ENCODE measurements at places on chromosomes 13 and 19.

DNA sequence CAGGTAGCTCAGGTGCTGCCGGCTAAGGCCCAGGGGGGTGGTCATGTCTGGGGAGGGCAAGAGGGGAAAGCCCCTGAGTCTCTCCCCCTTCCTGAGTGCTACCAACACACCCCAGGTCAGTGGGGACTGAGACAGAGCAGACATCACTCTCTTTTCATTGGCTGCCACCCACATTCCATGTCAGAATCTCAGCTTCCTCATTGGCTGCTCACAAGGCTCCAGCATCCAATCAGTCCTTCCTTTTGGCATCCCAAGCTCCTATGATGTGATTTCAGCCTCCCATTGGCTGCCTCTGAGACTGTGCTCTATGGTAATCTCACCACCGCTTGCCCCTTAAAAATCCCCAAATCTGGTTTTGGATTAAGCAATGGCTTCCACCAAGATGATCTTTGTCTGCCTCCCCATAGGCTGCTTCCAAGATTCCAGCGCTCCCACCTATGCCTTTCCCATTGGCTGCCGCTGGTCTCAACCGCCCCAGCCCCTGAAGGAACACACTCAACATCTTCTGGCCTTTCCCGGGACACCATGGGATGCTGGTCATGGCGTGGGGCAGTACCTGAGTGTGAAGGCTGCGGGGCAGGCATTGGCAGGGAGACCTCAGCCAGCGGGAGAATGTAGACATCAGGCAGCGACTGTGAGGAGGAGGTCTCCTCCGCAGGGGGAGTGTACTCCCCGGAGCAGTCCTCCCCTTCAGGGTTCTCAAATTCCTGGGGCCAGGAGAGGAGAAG, 2.0 kb downstream of the LMTK3 start:
- peaks cover 36% of the 10 kb centered on the region for H3K27me3 ChIP-seq
- no peak overlapping the region for H3K27ac ChIP-seq
- DNase-seq: no peak
- no peak overlapping the region for H3K4me3 ChIP-seq
- H3K4me1 ChIP-seq: peaks cover 22% of the 10 kb centered on the region

- H3K27me3 ChIP-seq: no peaks in the 10 kb centered on the region
- H3K27ac ChIP-seq: no peak overlapping the region
- DNase-seq: no peak
- no peaks in the 10 kb centered on the region for H3K36me3 ChIP-seq
- H3K4me3 ChIP-seq: no peak overlapping the region
These were observed 50.5 kb upstream of the MEDAG start for GRCh38 chr13:30855569-30855968.

GRCh38 chr19:47661161-47661560, 52.1 kb upstream of the EHD2 start:
- DNase-seq: no peak
- H3K27ac ChIP-seq: peak overlapping the region; percentile 38
- peaks cover 46% of the 10 kb centered on the region for H3K4me1 ChIP-seq
- no peaks in the 10 kb centered on the region for H3K36me3 ChIP-seq
- no peaks in the 10 kb centered on the region for H3K27me3 ChIP-seq

- no peaks in the 10 kb centered on the region for H3K27me3 ChIP-seq
- peak overlapping the region; percentile 60 for H3K4me3 ChIP-seq
- peak overlapping the region; percentile 69 for H3K27ac ChIP-seq
These were observed 26.9 kb downstream of the RFX1 start for GRCh38 chr19:13979244-13979615.

- no peak overlapping the region for H3K27ac ChIP-seq
- no peaks in the 10 kb centered on the region for H3K36me3 ChIP-seq
- no peak for DNase-seq
- H3K4me3 ChIP-seq: no peak overlapping the region
These were observed 151.4 kb downstream of the NALCN start for GRCh38 chr13:101264931-101265330.

DNA sequence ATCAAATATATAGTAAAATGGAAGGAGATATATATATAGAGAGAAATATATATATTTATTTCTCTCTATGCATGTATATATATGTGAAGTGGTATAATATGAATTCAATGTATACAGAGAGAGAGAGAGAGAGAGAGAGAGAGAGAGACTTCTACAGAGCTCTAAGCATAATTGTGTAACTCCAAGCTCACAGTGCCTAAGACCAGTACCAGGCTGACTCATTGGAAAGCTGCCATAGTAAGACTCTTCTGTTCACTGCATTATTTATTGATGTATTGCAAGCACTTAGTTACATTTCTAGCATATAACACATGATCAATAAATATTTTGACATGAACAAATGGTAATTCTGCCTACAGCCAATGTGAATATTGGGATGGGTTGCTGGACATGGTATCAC, 1734.7 kb downstream of the SLITRK1 start:
- DNase-seq: no peak
- H3K4me1 ChIP-seq: no peaks in the 10 kb centered on the region
- no peaks in the 10 kb centered on the region for H3K36me3 ChIP-seq
- H3K27ac ChIP-seq: no peak overlapping the region

GRCh38 chr13:31827707-31828106, 88.4 kb downstream of the RXFP2 start:
- H3K27me3 ChIP-seq: no peaks in the 10 kb centered on the region
- no peak overlapping the region for H3K27ac ChIP-seq
- no peak overlapping the region for H3K4me3 ChIP-seq

DNA sequence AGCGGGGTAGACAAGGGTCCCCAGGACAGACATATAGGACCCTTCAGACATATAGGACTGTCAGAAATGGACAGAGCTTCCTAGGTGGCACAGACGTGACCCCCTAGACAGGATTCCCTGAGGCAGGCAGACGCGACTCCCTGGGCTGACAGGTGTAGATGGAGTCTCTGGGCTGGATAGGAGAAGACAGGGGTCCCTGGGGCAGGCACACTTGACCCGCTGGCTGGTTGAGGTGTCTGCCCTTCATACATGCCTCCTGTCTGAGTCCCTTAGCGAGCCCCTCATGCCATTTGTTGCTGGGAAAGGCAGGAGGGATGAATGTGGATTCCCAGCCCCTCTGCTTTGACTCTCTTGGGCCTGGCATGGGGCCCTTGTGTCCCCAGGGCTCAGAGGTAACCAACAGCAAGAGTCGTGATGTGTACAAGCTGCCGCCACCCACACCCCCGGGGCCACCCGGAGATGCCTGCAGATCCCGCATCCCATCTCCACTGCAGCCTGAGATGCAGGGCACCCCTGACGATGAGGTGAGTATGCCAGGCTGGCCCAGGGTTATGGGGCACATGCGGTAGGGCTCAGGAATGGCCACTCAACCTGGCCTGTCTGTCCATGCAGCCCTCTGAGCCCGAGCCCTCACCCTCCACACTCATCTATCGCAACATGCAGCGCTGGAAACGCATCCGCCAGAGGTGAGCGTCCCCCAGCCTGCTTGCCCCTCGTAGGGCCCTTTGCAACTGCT, 3.0 kb downstream of the HSPB6 start:
- DNase-seq: no peak
- H3K4me3 ChIP-seq: no peak overlapping the region
- no peak overlapping the region for H3K27ac ChIP-seq
- peaks cover 25% of the 10 kb centered on the region for H3K36me3 ChIP-seq
- no peaks in the 10 kb centered on the region for H3K27me3 ChIP-seq

DNA sequence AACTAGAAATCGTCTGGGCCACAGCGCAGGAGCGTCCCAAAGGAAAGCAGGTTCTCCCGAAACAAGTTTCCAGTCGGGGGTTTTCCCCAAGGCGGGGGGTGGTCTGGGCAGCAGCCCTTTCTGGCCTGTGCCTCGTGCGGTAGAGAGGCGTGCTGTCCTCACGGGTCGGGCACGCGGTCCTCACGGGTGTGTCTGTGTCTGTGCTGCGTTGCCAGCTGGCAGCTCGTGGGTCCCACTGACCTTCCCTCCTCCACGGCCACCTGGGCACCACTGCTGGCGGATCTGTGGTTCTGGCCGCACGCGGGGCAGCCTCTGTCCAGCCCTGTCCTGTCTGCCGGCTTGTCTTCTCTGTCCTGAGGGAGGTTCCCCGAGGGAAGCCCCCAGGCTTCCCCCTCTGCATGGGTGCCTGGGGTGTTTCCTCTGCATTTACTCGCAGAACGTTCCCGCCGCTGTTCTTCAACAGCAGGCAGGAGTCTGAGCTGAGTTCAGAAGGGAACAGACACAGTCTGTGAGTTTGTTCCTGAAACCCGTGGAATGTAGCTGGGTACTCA, 98.2 kb upstream of the MCF2L start:
- H3K4me1 ChIP-seq: no peaks in the 10 kb centered on the region
- no peak for DNase-seq
- H3K27ac ChIP-seq: no peak overlapping the region
- H3K27me3 ChIP-seq: no peaks in the 10 kb centered on the region

DNA sequence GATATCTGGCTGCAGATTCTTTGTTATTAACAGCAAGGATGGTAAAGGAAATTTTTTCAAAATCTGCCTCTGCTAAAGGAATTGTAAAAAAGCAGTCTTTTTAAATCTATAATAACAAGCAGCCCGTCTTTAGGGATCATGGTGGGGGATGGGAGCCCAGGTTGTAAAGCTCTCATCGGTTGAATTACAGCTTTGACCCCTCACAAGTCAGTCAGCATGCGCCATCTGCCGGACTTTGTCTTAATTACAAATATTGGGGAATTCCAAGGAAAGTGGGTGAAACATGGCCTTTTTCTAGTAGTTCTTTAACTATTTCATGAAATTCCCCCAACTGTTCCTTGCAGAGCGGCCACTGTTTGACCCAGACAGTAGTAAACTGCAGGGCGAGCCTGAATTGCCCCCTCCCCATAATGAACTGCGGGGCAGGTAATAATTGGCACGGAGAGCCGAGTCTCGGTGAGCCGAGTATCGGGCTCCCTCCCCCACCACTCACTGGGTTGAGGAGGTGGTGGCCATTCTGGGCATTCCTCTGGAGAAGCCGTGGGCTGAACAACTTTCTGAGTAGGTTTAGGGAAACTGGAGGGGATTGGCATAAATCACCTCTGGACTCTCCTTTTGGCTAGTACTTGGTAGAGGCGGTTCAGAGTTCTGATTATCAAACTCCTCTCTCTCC, 11.6 kb downstream of the ZNF578 start:
- peaks cover 10% of the 10 kb centered on the region for H3K36me3 ChIP-seq
- no peaks in the 10 kb centered on the region for H3K27me3 ChIP-seq
- DNase-seq: no peak

GRCh38 chr13:101945435-101945834, 456.4 kb downstream of the FGF14 start:
- H3K27me3 ChIP-seq: no peaks in the 10 kb centered on the region
- no peaks in the 10 kb centered on the region for H3K36me3 ChIP-seq
- H3K4me1 ChIP-seq: no peaks in the 10 kb centered on the region
- DNase-seq: no peak
- H3K4me3 ChIP-seq: no peak overlapping the region

GRCh38 chr13:91153372-91153771, 194.1 kb upstream of the MIR17HG start:
- no peaks in the 10 kb centered on the region for H3K27me3 ChIP-seq
- no peaks in the 10 kb centered on the region for H3K36me3 ChIP-seq
- no peak overlapping the region for H3K4me3 ChIP-seq
- H3K27ac ChIP-seq: no peak overlapping the region
- no peak for DNase-seq

DNA sequence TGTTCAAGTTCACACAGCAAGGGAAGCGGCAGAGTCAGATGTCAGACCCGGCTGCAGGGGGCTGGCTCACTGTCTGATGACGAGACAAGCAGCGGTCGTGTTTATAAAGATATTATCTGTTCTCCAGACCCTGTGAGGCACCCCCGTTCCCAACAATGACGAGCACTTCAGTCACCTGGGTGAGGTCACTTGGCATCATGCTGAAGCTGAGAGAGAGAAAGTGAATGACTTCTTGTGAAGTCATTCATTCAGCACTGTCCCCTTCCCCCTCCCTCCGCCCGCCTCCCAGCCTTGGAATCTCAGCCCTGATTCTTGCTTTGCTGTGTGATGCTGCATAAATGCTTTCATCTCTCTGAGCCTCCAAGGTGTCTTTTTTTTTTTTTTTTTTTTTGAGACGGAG, 4.9 kb upstream of the LYPD3 start:
- no peaks in the 10 kb centered on the region for H3K36me3 ChIP-seq
- H3K27me3 ChIP-seq: no peaks in the 10 kb centered on the region
- H3K4me3 ChIP-seq: no peak overlapping the region
- H3K27ac ChIP-seq: no peak overlapping the region
- peaks cover 54% of the 10 kb centered on the region for H3K4me1 ChIP-seq

- DNase-seq: no peak
- peaks cover 22% of the 10 kb centered on the region for H3K4me1 ChIP-seq
- peaks cover 25% of the 10 kb centered on the region for H3K36me3 ChIP-seq
- no peaks in the 10 kb centered on the region for H3K27me3 ChIP-seq
These were observed 38.1 kb upstream of the ZNF527 start for GRCh38 chr19:37332839-37333238.

GRCh38 chr13:35469806-35470525, 6.5 kb downstream of the MAB21L1 start:
- no peak for DNase-seq
- H3K4me3 ChIP-seq: peak overlapping the region; percentile 59
- H3K4me1 ChIP-seq: peaks cover 10% of the 10 kb centered on the region
- no peaks in the 10 kb centered on the region for H3K36me3 ChIP-seq

- no peak overlapping the region for H3K27ac ChIP-seq
- no peaks in the 10 kb centered on the region for H3K4me1 ChIP-seq
- H3K27me3 ChIP-seq: no peaks in the 10 kb centered on the region
- no peak overlapping the region for H3K4me3 ChIP-seq
- DNase-seq: no peak
- H3K36me3 ChIP-seq: no peaks in the 10 kb centered on the region
These were observed 301.4 kb downstream of the GPC5 start for GRCh38 chr13:91699863-91700262.

DNA sequence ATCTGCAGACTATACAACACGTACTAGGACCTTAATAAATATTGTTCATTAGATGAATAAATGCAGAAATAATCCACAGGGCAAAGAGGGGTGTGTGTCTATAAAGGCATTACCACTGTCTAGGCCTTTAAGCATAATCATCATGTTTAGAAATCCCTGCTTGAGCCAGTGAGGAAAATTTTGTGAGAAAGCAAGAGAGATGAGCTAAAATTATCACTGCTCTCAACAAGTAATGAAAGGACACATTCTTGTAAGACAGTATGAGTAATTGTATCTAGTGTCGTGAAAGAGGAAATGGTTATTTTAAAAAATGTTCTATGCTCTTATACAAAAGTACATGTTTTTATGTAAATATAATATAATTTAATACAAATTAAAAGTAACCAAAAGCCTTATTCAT, 1699.4 kb downstream of the PCDH9 start:
- H3K27me3 ChIP-seq: no peaks in the 10 kb centered on the region

DNA sequence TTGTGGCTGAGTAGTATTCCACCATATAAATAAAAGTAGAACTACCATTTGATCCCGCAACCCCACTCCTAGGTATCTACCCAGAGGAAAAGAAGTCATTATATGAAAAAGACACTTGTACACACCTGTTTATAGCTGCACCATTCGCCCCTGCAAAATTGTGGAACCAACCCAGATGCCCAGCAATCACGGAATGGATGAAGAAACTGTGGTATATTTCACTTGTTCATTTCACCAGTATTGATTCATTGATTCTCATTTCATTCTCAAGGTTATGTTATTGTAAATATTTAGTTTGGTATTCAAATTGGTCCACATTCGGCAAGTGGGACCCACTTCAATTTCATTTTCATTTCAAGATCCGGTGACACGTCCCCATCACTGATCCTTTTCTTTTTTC, 8.2 kb upstream of the RFPL4A start:
- no peaks in the 10 kb centered on the region for H3K4me1 ChIP-seq
- no peaks in the 10 kb centered on the region for H3K27me3 ChIP-seq
- DNase-seq: no peak
- no peak overlapping the region for H3K4me3 ChIP-seq

GRCh38 chr19:10086591-10087192, 575 bp downstream of the SHFL start:
- no peaks in the 10 kb centered on the region for H3K27me3 ChIP-seq
- peak overlapping the region; percentile 81 for H3K27ac ChIP-seq
- peaks cover 10% of the 10 kb centered on the region for H3K4me1 ChIP-seq
- H3K36me3 ChIP-seq: peaks cover 28% of the 10 kb centered on the region
- DNase-seq: no peak
